MG63 (cell line): ENCODE measurements at places on chromosomes 5 and 9.

GRCh38 chr5:172395483-172395882 is 58.8 kb downstream of the SH3PXD2B start:
- no peak for DNase-seq

GRCh38 chr9:30757723-30758122 is 1626.7 kb upstream of the ACO1 start:
- DNase-seq, result no peak

DNA sequence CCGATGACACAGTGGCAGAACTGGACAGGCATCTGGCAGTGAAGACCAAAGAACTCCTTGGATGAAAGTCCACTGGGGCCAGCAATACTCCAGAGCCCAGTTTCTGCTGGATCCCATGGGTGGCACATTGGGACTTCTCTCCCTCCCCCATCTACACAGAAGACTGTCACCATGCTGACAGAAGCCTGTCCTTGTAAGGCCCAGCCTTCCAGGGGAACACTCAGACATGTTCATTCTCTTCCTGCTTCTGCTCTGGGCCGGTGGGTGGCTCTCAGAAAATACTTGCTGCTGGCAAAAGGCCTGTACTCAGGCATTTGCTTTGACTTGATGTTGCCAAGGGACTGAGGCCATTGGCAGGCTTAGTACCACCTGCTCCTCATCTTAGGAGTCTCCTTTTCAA is 48.3 kb upstream of the PTGS1 start:
- no peak for DNase-seq

DNA sequence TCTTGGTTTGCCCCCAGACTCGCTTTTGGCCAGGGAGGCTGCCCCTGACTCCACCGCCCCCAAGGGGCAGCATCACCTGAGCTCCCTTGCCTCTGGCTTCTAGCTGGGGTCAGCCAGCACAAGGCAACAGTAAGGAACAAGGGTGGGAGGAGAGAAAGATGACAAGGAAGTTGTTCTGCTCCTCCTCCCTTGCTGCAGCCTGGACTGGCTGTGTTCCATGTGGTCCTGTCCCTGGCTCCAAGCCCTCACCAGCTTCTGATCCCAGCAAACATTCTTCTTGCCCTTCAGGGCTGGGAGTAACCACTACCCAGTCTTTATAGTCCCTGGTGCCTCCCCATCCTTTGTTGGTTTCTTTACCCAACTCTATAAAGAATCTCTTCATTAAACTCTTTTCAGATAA is 100.3 kb upstream of the SPIN1 start:
- DNase-seq, result no peak

DNA sequence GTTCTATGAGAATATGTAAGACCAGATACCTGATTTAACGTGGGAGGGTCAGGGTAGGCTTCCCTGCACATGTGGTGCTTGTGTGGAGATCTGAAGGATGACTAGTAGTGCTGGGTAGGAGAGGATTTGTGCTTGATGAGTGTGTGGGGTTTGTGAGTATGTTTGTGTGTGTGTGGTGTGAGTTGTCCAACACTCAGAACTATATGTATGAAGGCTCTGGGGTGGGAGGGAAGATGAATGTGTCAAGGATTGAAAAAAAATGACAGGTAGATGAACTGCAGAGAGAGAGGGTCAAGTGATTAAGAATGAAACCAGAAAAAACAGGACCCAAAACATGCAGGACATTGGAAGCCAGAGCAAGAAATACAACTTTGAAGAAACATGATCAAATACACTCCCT is 154.6 kb upstream of the NR3C1 start:
- DNase-seq, result no peak

- DNase-seq, result no peak
Measured at GRCh38 chr9:121598167-121598964, 53.1 kb upstream of the DAB2IP start.

DNA sequence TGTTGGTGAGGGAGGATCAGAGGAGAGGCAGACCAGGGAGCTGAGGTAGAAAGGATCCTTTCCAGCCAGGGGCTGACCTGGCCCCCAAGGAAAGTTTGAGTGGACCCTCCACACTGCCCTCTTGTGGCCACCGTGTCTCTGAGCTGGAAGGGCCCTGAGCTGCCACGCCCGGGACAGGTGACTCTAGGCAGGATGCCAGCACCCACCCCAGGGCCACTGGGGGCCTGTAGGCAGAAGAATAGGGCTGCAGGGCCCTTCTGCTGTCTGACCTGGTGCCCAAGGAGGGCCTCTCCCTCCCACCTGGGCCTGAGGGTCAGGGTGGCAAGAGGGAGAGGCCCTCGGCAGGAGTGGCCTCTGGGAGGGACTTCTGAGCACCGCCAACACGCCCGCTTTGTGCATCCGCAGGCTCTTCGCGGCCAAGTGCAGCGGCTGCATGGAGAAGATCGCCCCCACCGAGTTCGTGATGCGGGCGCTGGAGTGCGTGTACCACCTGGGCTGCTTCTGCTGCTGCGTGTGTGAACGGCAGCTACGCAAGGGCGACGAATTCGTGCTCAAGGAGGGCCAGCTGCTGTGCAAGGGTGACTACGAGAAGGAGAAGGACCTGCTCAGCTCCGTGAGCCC is 76.8 kb downstream of the LMX1B start:
- DNase-seq, result peak; percentile 32

DNA sequence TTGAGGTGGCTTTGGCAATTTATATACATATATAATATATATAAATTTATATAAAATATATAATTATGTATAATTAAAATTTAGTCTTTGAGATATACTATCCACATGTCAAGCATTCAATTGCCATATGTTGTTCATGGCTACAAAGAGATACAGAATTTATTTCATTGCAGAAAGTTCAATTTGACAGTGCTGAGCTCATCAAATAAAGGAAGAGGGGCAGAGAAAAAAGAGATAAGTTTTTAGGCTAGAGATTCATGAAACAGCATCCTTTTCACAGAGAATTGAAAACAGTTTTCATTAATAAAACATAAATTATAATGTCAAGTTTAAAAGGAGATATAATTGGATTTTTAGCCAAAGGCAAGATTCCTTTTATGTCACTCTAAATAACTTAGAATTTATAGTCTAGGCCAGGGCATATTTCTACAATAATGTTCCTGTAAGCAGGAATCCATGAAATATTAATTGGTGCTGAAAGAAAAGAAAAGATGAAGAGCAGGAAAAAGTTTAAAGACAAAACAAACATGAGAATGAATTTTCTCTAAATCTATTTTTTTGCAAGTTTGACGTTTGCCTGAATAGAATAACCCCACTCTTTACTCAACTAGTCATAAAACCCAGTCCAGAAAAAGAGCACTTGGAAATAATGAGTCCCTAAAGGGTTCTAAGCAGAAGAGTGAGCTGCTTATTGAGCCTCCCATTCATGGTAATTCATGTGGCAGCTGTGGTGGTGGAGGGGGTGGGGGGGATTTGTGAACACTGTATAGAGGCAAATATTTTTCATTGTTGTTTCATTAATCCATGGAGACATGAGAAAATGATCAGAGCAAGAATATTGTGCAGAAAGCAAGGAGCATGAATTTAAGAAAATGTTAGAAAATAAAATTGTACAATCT is 1279.5 kb downstream of the CDH12 start:
- no peak for DNase-seq

DNA sequence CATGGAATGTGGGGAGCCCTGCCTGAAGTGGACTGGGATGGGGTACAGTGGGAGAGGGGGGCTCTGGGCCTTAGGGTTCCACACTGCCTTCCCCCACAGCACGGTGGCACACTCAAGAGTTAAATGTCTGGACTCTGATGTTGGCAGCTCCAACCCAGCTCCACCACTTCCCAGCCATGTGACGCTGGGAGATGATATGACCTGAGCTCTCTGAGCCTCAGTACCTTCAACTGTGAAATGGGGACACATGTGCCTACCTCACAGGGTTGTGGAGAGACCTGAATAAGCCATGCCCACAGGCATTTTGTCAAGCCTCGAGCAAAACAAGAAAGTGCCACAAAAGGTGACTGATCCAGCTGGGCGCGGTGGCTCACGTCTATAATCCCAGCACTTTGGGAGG is 3.4 kb upstream of the PDGFRB start:
- no peak for DNase-seq

DNA sequence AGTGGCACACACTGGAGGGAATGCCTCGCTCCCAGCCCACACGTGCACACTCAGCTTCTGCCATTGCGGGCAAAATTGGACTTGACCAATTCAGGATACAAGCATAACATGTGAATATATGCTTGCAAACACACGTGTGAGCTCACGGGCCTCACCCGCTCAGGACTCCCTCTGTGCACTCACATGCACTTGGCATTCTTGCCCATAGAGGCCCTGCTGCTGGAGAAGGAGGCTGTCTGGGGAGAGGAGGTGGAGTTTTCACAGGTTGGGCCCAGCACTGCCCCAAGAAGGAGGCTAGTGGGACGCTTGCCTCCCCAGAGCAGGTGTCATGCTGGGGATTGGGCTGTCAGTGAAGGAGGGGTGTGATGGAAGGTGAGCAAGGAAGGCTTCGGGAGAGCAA is 1.7 kb downstream of the MYMK start:
- no peak for DNase-seq

DNA sequence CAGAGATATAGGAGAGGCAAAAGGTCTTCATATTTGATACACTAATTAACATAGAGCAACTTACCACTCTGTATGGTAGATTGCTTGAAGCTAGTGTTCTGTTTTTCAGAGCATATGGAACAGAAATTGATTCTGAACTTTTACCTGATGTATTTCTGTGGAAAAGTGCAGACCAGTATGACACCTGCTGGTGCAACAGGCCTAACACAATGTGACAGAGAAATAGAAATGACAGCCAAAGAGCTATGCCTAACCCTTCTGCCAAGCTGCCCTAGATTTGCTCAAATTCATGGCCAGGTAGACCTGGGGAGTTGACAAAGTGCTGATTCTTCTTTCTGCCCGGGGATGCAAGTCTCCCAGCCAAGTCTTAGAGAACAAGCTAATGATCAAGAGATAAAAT is 65.4 kb upstream of the RNF180 start:
- DNase-seq, result no peak

GRCh38 chr9:135604437-135605237 is 34.7 kb downstream of the GLT6D1 start:
- no peak for DNase-seq

DNA sequence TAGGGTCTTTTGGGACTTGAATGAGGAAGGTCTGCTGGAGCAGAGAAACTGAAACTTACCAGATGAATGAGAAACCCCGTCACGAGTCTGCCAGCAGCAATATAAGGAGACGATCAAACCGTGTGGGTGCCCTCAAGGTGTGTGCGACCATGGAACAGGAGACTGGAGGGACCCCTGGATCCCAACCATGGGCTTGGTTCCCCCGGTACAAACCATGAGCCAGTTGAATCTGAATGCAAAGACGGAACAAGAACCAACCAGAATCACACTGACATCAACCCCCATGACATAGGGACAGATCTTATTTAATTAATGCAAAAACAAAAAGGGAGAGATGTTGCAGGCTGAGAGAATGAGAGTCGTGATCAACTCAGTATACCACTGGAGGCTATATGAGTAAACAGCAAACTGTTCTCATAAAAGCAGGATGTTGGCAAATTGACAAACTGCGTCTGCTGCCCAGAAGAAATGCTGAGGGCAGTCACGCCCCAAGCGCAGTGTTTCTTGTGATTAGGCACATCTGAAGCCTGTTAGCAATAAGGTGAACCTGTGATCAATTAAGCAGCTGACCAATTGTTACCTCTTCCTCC is 475.5 kb upstream of the ACO1 start:
- DNase-seq, result no peak

DNA sequence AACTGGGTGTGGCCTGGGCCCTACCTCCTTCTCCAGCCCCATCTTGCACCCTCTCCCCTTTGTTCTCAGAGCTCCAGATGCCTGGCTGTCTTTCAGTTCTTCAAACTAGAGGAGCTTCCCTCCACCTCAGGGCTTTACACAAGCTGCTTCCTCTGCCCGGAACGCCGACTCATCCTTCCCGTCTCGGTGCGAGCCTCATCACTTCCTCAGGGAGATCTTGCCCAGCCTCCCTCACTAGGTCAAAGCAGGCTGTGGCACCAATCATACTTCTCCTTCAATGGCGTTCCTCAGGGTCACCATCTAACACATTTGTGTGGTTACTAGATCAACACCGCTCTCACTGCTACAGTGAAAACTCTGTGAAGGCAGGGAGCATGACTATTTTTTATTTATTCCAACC is 56.2 kb upstream of the ZSWIM6 start:
- DNase-seq, result peak; percentile 84

DNA sequence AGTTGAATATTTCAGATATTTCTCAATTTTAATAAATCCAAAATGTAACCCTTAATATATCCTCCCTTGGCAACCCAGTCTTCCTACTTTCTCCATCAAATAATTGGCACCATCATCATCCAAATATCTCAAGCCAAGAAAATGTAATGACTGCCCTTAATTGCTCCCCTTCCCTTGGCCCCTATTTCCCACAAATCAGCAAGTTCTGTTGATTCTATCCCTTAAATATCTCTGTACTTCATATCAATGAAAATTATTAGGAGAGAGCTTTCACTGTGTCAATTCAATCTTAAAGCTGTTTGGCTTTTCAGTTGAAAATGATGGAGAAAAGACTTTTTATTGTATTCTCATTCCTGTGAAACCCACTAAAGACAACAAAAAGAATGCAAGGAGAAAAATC is 349.8 kb downstream of the HINT1 start:
- DNase-seq, result no peak
